Stimulated activated CD8-positive, alpha-beta memory T cell treated with anti-CD3 and anti-CD28 coated beads, Interleukin-15, amount 100 ng/mL, for 4 hours (primary cell): ENCODE measurements at places on chromosomes 6 and 20.

GRCh38 chr6:9420316-9421015, 985.1 kb upstream of the SLC35B3 start:
- DNase-seq: no peak

- no peak for DNase-seq
Observed at GRCh38 chr6:14983599-14984518, 262.0 kb upstream of the JARID2 start.

DNA sequence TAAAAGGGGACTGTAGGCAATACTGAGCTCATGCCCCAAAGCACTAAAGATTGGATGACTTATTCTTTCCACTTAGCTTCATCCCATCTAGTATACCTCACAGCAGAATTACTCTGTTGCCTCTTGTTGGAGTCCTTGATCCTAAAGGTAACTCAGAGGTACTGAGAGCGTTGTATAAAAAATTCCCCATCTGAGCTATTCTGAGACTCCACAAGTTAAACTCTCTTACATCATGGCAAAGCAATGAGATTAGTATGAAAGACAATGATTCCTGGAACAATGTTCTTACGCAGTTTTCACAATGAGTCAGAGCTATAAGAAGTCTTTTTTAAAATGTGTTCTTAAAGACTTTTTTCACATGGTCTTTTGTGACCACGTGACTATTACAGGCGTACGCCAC, 370.1 kb downstream of the ADGRB3 start:
- no peak for DNase-seq

DNA sequence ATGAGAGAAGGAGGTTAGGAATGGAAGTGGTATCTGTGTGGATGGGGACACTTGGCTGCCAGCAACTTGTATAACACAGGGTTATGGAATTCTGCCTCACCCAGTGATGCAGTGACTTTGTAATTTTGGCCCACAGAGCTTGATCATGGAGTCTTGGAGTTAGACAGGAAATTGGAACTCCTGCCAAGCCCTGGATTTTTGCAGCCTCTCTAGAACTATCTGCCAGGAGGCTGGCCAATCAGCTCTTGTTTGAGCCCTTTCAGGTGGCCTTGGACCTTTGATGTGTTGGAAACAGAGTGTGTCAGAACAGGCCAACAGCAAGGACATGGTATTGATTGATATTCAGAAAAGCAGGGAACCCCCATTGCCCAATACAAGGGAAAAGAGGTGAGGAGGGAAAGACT, 157.7 kb upstream of the GGTLC1 start:
- DNase-seq: no peak

- DNase-seq: no peak
Observed at GRCh38 chr6:78947962-78948361, 80.6 kb downstream of the IRAK1BP1 start.

DNA sequence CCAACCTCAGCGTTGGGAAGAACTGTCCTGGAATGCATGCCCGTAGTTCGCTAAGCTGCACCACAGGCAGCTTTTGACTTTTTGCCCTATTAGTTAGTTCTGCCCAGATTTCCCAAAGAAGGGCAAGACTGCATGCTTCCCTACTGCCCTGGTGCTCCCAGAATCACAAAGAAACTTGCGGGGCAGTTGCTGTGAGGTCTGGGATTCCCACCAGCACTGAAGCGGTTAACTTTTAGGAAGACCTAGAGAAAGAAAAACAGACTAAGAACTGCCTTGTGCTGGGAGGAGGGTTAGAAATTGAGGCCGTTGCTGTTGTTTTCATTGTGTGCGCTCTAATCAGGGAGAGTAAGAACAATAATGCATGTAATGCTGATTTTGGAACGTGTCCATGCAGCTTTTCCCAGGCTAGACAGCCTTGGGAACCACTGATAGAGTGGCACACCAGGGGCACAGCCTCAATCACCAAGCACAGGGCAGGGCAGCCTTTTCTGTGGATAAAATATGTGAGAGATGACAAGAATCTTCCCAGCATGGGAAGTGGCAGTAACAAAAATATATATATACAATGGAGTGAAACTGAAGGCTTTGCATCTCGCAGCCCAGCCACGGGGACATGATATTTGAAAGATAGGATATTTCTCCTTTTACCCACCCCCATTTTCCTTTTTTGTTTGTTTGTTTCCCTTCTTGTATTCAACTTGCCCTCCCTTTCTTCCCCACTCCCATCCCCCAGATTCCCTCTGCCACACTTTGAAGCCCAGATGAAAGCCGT, 137.7 kb upstream of the HEY2 start:
- no peak for DNase-seq

DNA sequence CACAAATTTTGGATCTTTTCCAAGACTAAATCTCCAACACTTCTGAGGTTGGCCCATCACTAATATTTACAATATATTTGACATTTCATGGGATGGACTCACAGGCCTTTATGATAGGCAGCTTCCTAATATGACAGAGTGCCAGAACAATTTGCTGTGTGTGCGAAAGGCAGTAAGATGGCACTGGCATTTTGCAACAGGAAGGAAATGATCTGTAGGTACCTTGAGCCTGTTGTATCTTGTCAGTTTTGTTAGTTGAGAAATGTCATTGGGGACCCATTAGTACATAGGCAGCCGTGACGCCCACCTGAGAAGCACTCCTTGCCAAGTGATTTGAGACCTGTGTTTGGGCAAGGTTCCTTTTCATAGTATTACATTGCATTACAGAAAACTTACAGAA, 153.4 kb upstream of the HEY2 start:
- no peak for DNase-seq

DNA sequence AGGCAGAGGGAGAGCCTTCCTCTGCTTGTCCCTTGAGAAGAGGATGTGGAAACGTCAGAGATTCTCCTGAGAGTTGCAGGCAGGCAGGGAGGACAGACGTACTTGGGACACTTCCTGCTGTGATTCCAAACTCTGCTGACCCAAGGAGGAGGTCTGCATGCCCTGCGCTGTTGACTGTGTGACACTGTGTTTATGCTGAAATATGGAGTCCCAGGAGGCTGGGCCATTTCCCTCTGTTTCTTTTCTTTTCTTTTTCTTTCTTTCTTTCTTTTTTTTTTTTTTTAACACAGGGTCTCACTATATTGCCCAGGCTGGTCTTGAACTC, 63.5 kb upstream of the BHLHE23 start:
- no peak for DNase-seq

GRCh38 chr6:9316831-9317230, 881.5 kb upstream of the SLC35B3 start:
- DNase-seq: no peak

GRCh38 chr6:63452125-63452524, 120.2 kb upstream of the LOC128125822 start:
- no peak for DNase-seq

GRCh38 chr6:107488174-107488874, 1.6 kb upstream of the SOBP start:
- DNase-seq: no peak

DNA sequence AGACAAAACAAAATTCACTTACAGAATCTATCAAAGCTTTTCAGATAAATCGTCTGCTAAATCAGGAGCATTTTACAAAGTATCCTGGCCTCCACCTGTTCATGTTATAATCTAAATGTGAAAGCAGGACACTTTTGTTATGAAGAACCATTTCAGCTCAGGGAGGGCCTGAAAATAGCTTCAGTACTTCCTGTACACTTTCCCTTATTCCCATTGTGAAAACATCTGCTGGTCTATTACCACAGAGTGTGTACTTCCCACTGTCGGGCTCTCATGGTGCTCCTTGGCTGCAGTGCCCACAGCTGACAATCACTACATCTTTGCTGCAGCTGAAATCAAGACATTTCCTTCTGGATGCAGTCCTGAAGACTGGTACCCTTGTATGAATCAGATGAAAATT, 128.1 kb downstream of the OPRM1 start:
- DNase-seq: no peak

GRCh38 chr20:22100686-22101085, 395.2 kb downstream of the PAX1 start:
- DNase-seq: no peak

GRCh38 chr6:106972500-106972899, 2.0 kb downstream of the CD24 start:
- DNase-seq: no peak

- DNase-seq: no peak
Observed at GRCh38 chr6:160279850-160280249, 21.2 kb upstream of the SLC22A2 start.

DNA sequence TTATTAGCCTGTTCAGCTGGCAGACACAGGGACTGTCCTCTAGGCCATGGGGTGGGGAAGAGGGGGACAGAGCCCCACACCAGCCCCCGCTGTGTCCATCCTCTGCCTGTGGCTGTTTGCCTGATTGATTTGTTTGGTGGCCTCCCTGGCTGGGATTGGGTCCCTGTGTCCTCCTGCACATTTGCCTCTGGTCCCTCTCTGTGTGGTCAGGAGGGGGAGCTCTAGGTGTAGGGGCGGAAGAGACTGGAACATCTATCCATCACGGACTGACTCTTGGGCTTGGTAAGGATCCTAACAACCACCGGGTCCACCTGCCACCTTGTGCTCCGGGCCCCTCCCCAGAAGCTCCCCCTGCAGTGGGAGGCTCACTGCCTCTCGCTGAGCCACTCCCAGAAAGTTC, 38.4 kb upstream of the CCDC167 start:
- no peak for DNase-seq
